BE2C (cell line): ENCODE measurements at places on chromosomes 1 and 21.

GRCh38 chr1:164645921-164646320, 86.9 kb downstream of the PBX1 start:
- no peak for DNase-seq

GRCh38 chr1:151680826-151681225, 35.8 kb downstream of the CELF3 start:
- DNase-seq, result no peak

GRCh38 chr1:60502506-60502905, 428.9 kb upstream of the C1orf87 start:
- no peak for DNase-seq

DNA sequence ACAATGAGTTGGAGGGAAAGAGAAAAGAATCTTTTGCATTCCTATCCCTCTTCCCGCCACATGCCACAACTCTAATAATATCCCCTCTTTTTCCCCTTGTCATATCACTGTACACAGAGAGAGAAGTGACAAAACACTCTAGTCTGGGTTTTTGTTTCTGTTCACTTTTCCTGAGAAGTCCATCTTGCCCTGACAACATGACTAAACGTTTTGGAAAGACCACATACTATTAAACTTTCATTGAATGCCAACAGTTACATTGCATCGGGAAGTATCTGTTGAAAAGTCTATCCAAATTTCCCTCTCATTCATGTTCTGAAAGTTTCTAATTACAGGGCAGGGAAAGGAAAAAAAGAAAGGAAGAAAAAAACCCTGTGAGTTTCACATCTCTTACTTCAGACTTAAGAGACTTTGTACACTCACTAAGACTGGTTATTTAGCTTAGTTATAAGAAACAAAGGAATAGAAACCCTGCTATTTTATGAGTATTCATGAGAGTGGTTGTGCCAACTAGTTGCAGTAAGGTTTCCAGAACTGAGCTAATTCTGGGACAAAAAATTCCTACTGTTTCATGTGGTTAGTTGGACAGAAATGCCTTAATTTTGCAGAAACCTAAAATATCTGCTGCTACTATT, 16.9 kb downstream of the PLA2G4A start:
- no peak for DNase-seq

GRCh38 chr1:245172026-245172425, 17.2 kb downstream of the KIF26B start:
- no peak for DNase-seq

- no peak for DNase-seq
These were observed 86.1 kb downstream of the TGFBR3 start for GRCh38 chr1:91799863-91800262.

GRCh38 chr1:65679773-65680172, 112.9 kb upstream of the PDE4B start:
- no peak for DNase-seq

DNA sequence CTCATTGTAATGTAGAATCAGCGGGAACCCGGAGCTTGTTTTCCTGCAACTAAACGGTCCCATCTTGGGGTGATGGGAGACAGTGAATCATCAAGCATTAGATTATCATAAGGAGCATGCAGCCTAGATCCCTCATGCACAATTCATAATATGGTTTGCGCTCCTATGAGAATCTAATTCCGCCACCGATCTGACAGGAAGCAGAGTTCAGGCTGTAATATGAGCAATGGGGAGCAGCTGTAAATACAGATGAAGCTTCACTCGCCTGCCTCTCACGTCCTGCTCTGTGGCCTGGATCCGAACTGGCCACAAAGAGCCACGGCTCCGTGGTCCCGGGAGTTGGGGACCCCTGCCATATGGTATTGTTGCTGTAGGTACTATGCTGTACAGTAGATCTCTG, 1.6 kb downstream of the IFI44 start:
- no peak for DNase-seq

GRCh38 chr1:21664806-21665588, 4.2 kb downstream of the RAP1GAP start:
- no peak for DNase-seq

GRCh38 chr21:21713651-21714180, 715.5 kb downstream of the NCAM2 start:
- DNase-seq, result no peak

- no peak for DNase-seq
These were observed 2.2 kb downstream of the SCYL3 start for GRCh38 chr1:169891539-169891885.

- no peak for DNase-seq
These were observed 1639.3 kb downstream of the KCNT2 start for GRCh38 chr1:194968916-194969315.

DNA sequence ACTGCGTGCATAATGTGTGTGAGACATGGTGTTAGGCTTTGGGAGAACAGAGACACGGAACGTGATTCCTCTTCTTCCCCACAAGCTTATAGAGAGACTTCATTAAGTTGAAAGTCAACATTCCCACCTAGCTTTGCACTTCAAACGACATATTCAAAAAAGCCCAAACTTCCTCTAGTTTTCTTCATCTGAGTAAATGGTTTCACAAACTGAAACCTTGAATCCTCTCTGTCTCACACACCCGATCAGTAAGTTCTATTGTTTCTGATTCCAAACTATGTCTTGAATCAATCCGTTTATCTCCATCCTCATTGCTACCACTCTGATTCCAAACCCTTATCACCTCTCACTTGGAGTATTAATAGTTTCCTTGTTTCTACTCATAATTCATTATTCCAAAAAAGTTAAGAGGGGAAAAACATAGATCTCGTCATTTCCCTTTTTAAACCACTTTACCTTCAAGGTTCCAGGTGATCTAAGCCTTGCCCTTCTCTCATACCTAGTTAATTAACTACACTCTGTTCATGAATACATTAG, 1.6 kb upstream of the METTL18 start:
- no peak for DNase-seq
